LHCN-M2 (cell line): ENCODE measurements at places on chromosomes 7 and 10. TPM values are rescaled to one million over a fixed set of nuclear protein-coding genes. Genes with fewer than 3 reads are reported as not detected.

TYSND1 gene
- 14.1 and 20.5 TPM in 2 replicates for total RNA-seq

SORBS1 gene
- total RNA-seq = 3.7 and 6.5 TPM in 2 replicates

SPDYE2 gene
- total RNA-seq = not detected in 2 replicates

DYNC1I1 gene
- total RNA-seq = 1.1 and 2.2 TPM in 2 replicates

CRYGN gene
- total RNA-seq = not detected in 2 replicates

PLCE1 gene
- total RNA-seq = 5.4 and 6.7 TPM in 2 replicates

AKR1C3 gene
- total RNA-seq = 25.7 and 33.5 TPM in 2 replicates

HBP1 gene
- total RNA-seq = 39.4 and 52.0 TPM in 2 replicates

- DNase-seq = no peak
Observed at GRCh38 chr7:55299273-55299967, 65.7 kb upstream of the LANCL2 start.

- DNase-seq = no peak
Observed at GRCh38 chr7:82441669-82442478, 1.7 kb downstream of the CACNA2D1 start.

GRCh38 chr10:97274828-97275227, 17.6 kb downstream of the ARHGAP19 start:
- DNase-seq = peak; percentile 17

GRCh38 chr7:127850195-127850594, 181.0 kb downstream of the LRRC4 start:
- no peak for DNase-seq

DNA sequence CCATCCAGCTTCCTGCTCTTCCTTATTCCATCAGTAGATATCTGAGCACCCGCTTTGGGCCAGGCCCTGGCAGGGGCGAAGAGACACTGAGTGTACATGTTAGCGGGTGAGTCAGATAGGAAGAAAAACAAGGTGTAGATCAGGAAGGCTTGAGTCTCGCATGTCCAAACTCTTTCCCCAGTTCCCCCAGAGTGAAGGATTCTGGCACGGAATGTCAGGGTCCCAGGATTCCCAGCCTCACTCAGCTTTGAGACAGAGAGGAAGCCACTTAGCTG, 24.1 kb upstream of the CHST15 start:
- no peak for DNase-seq

DNA sequence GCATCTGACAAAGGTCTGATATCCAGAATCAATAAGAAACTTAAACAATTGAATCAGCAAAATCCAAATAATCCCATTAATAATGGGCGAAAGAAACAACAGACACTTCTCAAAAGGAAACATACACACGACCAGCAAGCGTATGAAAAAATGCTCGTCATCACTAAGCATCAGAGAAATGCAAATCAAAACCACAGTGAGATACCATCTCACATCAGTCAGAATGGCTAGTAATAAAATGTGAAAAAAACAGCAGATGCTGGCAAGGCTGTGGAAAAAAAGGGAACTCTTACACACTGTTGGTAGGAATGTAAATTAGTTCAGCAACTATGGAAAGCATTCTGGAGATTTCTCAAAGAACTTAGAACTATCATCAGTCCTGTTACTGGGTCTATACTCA, 496.7 kb downstream of the SH2D4B start:
- no peak for DNase-seq

DNA sequence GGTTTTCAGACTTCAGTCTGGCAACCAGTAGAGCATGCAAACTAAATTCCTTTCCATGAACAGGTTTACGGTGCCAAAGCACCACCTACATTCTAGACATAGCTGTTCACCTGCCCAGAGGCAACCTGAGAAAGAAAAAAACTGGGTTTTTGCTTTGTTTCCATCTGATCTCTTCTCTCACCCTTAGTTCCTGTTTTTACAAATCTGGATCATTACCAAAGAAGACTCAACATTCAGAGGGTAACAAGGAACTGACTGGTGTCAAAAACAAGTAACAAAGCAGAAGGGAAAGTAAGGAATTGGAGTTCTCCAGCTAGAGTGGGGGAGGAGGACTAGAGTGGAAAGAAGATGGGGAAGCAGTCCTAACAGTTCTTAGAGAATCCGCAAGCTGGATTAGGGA, 36.4 kb downstream of the CPVL start:
- no peak for DNase-seq

- DNase-seq = no peak
Observed at GRCh38 chr7:52749880-52750279, 285.6 kb upstream of the POM121L12 start.

- DNase-seq = no peak
Observed at GRCh38 chr7:80206763-80207162, 72.1 kb downstream of the GNAI1 start.

DNA sequence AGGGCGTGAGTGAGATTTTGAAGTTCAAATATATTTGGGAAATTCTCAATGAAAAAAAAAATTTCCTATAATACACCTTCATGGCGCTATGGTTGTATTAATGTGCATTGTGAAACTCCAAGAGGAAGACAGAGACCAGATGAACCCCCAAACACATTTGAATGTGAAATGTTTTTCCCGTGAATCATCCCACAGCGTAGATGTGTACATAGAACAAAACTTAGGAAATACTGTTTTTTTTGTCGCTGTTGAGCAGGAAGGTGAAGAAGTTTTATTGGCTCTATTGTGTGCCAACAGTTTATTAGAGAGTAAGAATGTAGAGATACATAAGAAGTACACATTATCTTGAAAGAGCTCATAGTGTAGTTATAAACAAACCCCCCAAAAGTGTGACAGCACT, 134.0 kb downstream of the KCND2 start:
- DNase-seq = peak; percentile 4

- peak; percentile 59 for DNase-seq
Observed at GRCh38 chr7:133545618-133546017, 292.7 kb downstream of the EXOC4 start.

- peak; percentile 35 for DNase-seq
Observed at GRCh38 chr10:34405611-34406462, 409.3 kb downstream of the PARD3 start.

DNA sequence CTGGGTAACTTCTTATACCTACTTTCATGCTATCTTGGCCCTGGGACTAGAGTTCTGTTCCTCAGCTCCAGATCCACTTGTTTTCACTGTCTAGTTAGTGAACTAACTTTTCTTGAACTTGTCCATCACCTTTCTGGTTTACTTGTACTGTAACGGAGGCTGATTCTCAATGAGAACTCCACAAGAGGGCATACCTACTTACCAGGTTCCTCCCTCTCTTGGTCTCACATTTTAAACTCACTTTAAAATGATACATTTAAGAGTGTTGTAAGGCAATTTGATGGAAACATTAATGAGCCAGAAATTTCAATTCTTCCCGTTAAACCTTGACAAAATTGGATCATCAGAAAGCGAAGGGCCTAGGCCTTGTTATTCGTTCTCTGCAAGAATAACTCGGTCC, 111.6 kb downstream of the MAGI2 start:
- no peak for DNase-seq

DNA sequence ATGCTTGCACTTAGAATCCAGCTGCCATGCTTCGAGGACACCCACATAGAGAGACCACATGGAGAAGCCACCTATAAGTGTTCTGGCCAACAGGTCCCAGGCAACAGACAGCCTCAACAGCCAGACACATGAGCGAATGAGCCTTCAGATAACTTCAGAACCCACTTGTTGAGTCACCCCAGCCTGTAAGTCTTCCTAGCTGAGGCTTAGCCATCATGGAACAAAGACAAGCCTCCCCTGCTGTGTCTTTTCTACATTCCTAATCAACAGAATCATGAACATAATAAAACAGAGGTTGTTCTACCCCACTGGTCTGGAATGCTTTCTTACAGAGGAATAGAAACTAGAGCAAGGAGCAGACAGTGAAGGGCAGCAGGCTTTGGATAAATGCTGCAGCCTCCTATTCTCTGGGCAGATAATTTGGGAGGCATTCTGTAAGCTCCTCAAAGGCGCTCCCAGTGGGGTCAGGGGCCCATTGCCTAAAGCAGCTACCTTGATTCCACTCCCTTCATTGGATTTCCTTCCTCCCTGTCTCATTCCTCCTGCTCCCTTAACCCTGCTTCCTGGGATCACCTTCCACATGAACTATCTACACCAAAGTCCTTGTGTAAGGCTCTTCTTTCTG, 4.6 kb downstream of the TLL2 start:
- DNase-seq = peak; percentile 28

DNA sequence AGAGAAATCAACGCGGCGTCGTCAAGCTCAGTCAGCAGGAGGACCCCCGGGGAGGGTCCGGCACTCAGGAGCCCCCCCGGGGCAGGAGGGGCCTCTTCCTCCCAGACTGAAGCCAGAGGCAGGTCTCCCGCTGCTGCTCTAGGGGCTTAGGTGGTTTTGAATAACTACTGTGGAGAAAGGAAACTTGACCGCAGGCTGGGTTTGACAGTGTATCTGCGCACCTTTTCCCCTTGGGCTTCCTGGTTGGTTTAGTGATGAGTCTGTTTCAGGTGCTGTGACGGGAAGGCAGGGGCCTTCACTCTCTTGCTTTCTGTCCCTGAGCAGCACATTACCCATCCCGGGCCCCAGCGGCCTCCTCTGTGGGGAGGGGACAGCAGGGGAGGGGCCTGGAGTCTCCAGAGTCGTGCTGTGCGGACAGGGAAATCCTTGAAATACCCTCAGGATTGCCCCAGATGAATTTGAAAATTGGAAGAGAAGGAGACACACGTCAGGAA, 262.2 kb downstream of the ADARB2 start:
- DNase-seq = no peak

- DNase-seq = peak; percentile 85
Observed at GRCh38 chr7:2527505-2528467, 8.2 kb downstream of the LFNG start.

DNA sequence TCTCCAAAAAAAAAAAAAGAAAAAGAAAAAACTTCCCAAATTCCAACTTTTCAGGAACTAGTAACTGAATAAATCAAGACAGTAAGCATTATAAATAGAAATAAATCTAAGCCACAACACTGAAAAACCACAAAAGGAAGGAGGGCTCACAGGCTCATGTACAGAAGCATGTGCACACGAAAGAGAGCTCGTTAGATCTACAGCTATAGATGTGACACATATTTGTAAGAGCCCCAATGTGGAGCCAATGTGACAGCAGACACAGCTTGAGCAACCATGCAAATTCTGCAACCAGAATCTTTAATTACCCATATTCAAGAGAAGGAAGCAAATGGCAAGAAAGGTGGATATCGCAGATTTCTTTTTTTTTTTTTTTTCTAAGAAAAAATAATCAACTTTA, 94.7 kb downstream of the SORBS1 start:
- no peak for DNase-seq

DNA sequence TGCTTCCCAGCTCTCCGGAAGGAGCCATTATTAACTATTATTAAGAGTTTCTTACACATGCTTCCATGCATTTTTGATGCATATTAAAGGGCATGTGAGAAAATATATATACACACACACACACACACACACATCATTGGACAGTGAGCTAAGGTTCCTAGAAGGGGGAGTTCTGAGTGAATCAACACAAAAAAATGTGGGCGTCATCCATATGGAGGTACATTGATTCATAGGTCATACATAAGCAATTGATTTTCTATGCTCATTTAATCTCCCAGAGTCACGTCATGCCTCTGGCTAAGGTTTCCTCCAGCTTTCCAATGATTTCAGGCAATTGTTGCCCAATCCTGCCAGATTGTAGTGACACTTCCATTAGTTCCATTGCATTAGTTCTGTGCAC, 269.4 kb downstream of the DNAJB9 start:
- DNase-seq = no peak

DNA sequence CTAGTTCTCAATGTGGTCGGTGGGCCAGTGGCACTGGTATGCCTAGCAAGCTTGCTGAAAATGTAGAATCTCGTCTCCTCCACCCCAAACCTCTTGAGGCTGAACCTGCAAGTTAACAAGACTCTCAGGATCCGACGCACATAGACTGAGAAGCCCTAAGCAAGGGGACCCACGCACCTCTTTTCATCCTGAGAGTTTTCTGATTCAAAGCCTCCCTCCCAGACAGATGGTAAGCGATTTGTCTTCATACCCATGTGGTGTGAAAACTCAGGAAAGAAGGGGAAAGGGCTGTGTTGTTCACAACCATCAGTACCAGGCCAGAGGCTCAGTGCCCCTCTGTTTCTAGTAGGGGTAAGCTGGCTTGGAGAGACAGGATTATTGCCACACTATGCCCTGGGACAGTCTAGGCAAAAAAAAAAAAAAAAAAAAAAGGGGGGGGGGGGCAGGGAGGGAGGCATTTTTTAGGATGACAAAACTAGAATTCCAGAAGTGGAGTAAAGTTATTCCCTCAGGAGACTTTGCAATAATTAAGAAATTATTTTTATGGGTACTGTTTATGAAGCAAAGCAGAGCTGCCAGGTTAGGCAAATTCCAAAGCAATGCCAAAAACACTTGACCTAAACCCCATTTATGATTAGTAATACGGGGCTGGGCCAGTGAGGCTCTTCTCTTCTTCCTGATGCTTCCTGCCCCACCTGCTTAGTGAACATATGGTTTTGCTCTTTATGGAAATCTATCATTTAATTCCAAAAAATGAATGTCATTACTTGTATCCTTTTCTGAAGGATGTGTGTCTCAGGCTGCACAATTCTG, 117.6 kb upstream of the PDLIM1 start:
- no peak for DNase-seq

GRCh38 chr10:70917226-70917625, 28.9 kb upstream of the PCBD1 start:
- DNase-seq = no peak

GRCh38 chr7:131284702-131285419, 42.8 kb upstream of the MKLN1 start:
- DNase-seq = peak; percentile 66

GRCh38 chr10:51007781-51008180, 66.5 kb upstream of the PRKG1 start:
- DNase-seq = peak; percentile 34

- DNase-seq = no peak
Observed at GRCh38 chr7:77727527-77727926, 31.3 kb downstream of the RSBN1L start.

DNA sequence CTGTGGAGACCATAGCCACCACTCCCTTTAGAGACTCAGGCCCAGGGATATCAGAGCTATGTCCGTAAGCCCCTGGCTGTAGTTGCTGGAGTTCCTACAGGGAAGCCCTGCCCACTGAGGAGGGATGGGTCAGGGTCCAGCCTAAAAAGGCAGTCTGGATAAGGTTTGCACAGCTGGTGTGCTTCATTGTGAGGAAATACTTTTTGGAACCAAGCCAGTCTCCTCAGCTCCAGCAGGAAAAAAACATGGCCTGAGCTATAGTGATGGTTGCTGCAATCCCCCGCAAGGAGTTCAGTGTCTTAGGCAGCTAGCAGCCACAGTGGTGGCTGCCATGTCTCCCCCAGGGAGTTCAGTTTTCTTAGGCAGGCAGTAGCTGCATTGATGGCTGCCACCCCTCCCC, 52.6 kb upstream of the CYP2C8 start:
- no peak for DNase-seq

- no peak for DNase-seq
Observed at GRCh38 chr10:124597846-124598165, 136.2 kb downstream of the LHPP start.

- no peak for DNase-seq
Observed at GRCh38 chr10:131647789-131648188, 253.0 kb upstream of the PPP2R2D start.
